ENCODE measurements at places on chromosomes 7 and 10.

DNA sequence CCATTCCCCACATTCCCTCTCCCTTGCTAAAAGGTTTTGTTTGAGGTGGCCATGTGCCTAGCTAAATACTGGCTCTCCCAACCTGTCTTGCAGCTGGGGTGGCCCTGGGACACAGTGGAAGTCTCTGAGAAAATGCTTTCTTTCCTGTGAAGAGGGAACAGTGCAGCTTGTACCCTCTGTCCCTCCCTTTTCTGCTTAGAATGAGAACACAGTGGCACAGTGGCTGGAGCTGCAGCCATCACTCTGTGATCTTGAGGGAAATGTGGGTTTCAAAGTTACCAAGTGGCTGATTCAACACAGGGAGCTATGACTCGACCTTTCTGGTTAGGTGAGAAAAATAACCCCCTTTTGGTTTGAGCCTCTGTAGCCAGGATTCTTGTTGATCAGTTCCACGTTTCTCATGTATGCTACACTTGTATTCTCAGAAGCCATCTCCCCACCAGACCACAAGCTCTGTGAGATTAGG is 62.7 kb upstream of the CARD11 start:
- DNase-seq, result no peak

GRCh38 chr7:137970253-137970975 is 31.5 kb downstream of the CREB3L2 start:
- DNase-seq, result peak; percentile 89

DNA sequence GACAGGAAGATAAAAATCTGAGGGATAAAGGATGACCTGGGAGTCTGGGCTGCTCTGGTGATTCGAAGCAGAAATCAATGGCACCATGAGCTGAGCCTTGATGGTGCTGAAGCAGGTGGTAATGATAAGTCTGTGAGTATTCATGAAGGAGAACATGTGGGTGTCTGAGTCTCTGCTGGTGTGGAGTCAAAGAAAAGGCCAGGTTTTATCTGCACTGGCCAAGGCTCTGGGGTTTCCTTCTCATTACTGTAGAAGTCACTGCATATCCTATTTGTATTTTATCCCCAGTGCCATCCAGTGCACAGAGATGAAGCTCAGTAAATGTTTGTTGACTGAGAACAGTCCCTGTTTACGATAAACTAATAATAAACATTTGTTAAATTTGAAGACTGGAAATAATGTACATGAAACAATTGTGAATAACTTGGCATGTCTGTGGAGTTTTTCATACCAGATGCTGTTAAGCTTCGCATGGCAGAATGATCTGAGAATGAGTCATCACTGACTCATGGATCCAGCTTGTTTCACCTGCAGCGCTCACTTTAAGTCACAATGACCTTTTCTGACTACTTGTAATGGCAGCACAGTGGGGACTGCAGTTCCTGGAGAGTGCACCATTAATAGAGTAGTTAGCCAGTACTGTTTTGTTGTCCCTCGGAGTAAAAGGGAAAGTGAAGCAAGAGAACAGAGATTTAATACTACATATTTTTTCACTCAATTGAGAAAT is 538.5 kb downstream of the HTR7 start:
- peak; percentile 95 for DNase-seq

DNA sequence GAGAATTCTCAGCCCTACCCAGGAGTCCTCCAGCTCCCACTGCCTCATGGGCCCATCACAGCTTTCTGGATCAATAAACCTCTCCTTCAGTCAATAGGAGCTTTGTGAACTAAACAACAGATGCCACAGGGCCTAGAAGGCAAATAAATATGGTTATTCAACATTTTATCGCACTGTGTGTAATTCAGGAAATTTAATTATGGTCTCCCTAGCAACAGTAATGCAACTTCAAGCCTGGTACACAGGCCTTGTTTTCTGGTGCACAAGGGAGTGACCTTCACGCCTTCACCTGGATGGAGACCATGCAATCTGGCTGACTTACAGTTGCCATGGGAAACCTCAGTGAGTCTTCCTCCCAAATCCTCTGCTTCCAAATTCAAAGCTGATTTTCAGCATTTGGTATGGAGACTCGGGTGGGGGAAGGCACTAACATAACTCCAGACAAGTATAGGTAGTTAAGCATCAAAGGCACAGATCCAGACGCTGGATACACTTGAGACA is 441.0 kb upstream of the NPVF start:
- no peak for DNase-seq

DNA sequence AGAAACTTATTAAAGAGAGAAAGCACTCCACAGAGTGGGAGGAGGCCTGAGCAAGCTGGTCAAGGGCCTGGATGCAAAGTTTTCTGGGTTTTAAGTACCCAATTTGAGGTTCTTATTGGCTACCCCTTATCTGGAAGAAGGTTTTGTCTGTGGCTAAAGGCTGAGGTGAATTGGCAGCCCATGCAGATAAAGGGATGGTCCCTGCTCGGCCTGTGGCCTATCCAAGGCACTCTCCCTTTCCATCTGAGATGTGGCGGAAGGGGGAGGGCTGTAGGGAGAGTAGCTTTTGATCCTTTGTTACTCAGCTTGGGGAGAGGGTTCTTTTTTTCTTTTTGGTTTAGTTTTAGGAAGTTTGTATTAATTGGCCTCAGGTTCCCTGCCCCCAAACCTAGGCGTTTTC is 465.1 kb downstream of the ATRNL1 start:
- no peak for DNase-seq

GRCh38 chr7:8831376-8831775 is 398.0 kb downstream of the NXPH1 start:
- DNase-seq, result no peak
